Smooth muscle cell of bladder (primary cell): ENCODE measurements at places on chromosomes 4 and X. TPM values are rescaled to one million over a fixed set of nuclear protein-coding genes. Genes with fewer than 3 reads are reported as not detected.

UCP1 gene
- total RNA-seq = not detected in 2 replicates

SH2D1A gene
- total RNA-seq = not detected in 2 replicates

MAGT1 gene
- 187 and 291 TPM in 2 replicates for total RNA-seq

SLC34A2 gene
- total RNA-seq = not detected in 2 replicates

GAGE1 gene
- total RNA-seq = under 0.01 TPM in 1 of 2 replicates, not detected in the other

SCML2 gene
- total RNA-seq = 0.65 and 0.71 TPM in 2 replicates

CT45A5 gene
- not detected in 2 replicates for total RNA-seq

SCRG1 gene
- 0.85 and 3.8 TPM in 2 replicates for total RNA-seq

DUSP9 gene
- total RNA-seq = not detected in 2 replicates

FATE1 gene
- 0.09 TPM in 1 of 2 replicates, not detected in the other for total RNA-seq

MCF2 gene
- total RNA-seq = under 0.01 TPM in 1 of 2 replicates, not detected in the other

EGF gene
- 0.37 and 0.43 TPM in 2 replicates for total RNA-seq

USP53 gene
- total RNA-seq = 29.0 and 50.6 TPM in 2 replicates

MAGEA12 gene
- under 0.01 and 0.14 TPM in 2 replicates for total RNA-seq

SSX2 gene
- total RNA-seq = not detected in 2 replicates

HSD17B13 gene
- total RNA-seq = 0.14 and 0.18 TPM in 2 replicates

HELT gene
- total RNA-seq = not detected in 2 replicates

GPAT3 gene
- 5.1 and 7.7 TPM in 2 replicates for total RNA-seq

PLXNB3 gene
- total RNA-seq = 1.3 and 3.9 TPM in 2 replicates

HMGB2 gene
- total RNA-seq = 36.1 and 62.6 TPM in 2 replicates

SSX1 gene
- 0.18 TPM in 1 of 2 replicates, not detected in the other for total RNA-seq

CASP3 gene
- 28.6 and 30.7 TPM in 2 replicates for total RNA-seq

QRFPR gene
- total RNA-seq = not detected in 2 replicates

RPA4 gene
- total RNA-seq = 0.71 and 0.74 TPM in 2 replicates

CXCL5 gene
- total RNA-seq = 14.0 and 21.0 TPM in 2 replicates

UFSP2 gene
- 49.3 and 50.3 TPM in 2 replicates for total RNA-seq

TMSB15A gene
- total RNA-seq = 0.85 and 0.92 TPM in 2 replicates

PPP1R2C gene
- total RNA-seq = not detected in 2 replicates

PDCL2 gene
- total RNA-seq = not detected in 2 replicates

TBC1D8B gene
- 11.1 and 14.4 TPM in 2 replicates for total RNA-seq

ADGRG2 gene
- total RNA-seq = under 0.01 TPM in 2 replicates

UTP14A gene
- 19.5 and 20.7 TPM in 2 replicates for total RNA-seq

IL21 gene
- not detected in 2 replicates for total RNA-seq

FGF13 gene
- total RNA-seq = 2.2 and 4.8 TPM in 2 replicates

MEPE gene
- total RNA-seq = not detected in 2 replicates

FAT1 gene
- 132 and 358 TPM in 2 replicates for total RNA-seq

HS3ST1 gene
- 0.65 and 1.3 TPM in 2 replicates for total RNA-seq

TEX13C gene
- not detected in 2 replicates for total RNA-seq

COX7B2 gene
- not detected in 2 replicates for total RNA-seq

NAP1L2 gene
- 0.85 and 1.1 TPM in 2 replicates for total RNA-seq

MAGEB1 gene
- total RNA-seq = not detected in 2 replicates

ZNF595 gene
- 7.1 and 7.6 TPM in 2 replicates for total RNA-seq

CYP4V2 gene
- 14.5 and 19.9 TPM in 2 replicates for total RNA-seq

GAGE12F gene
- not detected in 2 replicates for total RNA-seq

SMIM31 gene
- total RNA-seq = not detected in 2 replicates

SERPINA7 gene
- not detected in 2 replicates for total RNA-seq

NEIL3 gene
- total RNA-seq = 1.3 and 1.8 TPM in 2 replicates

UGT2A3 gene
- not detected in 2 replicates for total RNA-seq

CENPVL2 gene
- not detected in 2 replicates for total RNA-seq
